Esophagus squamous epithelium (tissue), 5 donors: ENCODE measurements at places on chromosomes 11 and 22.

- no peak for DNase-seq
Observed at GRCh38 chr11:64088162-64089026, 52.7 kb downstream of the FLRT1 start.

GRCh38 chr11:112885744-112886433, 75.3 kb upstream of the NCAM1 start:
- DNase-seq = no peak

DNA sequence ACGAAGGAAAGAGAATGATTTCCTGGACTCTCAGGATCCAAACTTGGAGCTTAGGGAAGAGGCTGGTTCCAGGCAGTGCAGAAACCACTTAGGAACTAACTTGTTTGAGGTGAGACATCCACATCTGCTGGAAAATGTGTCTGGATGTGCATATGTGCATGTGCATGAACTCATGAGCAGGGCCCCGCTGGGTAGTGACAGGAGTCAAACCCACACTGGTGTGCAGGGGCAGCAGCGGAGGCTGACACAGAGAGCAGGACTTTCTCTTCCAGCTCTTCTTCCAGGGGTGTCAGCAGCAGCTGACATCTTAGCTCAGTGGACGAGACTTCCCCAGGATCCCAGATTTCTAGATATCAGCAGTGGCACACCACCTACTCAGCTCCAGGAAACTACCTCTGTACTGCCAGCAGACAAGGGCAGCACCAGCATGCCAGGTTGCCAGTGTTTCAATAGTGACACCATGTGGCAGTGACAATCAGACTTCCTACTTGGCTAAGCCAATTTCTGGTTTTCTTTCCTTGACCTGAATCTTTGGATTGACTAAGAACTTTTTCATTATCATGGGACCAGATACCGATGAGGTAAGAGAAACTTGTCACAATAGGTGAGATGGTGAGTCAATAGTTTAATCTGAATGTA, 227.5 kb upstream of the ZC3H12C start:
- DNase-seq = no peak

DNA sequence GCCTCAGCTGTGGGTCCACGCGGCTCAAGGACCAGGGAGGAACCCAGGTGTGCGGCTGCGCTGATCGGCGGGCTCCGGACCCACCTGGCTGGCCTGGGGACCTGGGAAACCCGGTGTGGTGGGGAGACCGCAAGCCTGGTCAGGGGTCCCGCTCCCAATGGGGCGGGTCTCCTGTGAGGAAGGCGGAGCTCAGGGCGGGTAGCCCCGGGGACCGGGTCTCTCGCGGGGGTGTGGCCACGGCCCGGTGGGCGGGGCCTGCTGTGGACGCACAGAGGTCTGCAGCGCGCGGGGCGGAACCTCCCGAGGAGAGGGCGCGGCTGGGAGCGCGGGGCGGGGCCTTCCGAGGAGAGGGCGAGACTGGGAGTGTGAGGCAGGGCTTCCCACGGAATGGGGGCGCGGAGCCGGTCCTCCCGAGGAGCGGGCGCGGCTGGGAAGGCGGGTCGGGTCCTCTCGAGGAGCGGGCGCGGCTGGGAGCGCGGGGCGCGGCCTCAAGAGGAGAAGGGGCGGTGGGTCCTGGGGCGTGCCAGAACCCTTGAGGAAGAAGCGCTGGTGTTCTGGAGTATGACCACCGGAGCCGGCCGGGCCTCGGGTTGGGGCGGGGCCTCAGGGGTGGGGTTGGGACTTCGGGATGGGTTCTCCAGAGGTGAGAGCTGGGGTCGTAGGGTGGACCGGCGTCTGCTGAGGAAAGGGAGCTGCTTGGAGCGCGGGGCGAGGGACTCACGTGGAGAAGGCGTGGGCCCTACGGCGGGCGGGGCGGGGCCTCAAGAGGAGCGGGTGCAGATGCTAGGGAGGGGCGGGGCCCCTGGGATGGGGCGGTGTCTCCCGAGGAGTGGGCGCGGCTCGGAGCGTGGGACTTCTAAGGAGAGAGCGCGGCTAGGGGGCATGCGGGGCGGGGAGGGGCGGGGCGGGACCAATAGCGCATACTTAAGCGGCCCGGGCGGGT, 20.8 kb downstream of the DGCR6L start:
- peak; percentile 21 for DNase-seq

DNA sequence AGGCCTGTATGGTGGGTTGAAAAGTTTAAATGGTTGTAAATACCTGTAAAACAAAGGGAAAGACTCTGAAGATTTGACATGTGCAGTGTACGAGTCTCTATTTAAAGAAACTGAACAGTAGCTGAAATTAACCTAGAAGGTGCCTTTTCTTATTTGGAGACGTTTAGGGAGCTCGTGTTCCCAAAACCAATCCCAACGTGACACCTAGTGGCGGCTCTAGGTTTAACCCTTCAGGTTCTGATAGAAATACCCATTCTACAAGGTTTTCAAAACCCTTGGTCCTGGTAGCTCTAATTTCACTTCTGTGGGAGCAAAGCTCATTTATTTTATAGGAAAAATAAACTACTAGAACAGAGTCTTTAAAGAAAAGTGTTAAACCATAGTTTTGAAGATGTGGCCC, 258.3 kb downstream of the LRRC4C start:
- DNase-seq = no peak

DNA sequence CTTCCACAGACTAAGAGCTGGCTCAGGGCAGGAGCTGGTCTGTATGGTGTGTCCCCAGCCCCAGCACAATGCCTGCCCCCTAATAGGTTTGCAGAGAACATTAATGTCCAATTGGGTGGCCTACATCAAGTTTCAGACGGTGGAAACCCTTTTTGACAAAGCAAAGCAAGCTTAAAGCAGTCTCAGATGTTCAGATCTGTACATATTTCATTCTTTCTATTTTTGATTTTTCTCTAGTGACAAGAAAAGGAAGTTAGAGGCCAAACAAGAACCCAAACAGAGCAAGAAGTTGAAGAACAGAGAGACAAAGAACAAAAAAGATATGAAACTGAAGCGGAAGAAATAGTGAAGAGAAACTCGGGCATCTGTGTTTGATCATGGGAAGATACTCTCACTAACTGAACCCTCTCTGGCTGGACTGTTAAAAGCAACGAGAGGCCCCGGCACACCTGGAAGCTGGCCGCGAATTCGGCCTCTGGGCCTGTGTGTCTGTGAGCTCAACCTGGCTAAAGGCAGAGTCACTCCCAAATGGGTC, 40.5 kb downstream of the NAT10 start:
- DNase-seq = no peak

DNA sequence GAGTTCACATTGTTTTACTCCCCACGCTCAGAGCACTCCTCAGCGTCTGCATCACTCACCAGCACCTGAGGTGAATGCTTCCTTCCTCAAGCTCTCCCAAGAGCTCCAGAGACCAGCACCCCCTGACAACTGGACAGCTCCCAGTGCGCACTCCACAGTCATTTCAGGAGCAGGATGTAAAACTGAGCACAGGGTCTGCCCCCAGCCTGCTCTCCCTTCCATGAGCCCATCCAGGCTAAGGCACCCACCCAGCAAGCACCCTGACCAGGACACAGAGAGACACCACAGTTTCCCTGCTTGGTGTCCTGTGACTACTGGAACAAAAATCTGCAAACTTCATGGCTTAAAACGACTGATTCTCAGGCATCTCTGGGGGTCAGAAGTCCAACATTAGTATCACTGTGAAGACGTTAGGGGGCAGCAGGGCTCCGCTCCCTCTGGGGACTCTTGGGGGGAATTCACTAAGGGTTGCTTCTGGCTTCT, 3.3 kb downstream of the SCGB1D2 start:
- DNase-seq = no peak

GRCh38 chr11:74493791-74494630, 487 bp upstream of the LIPT2 start:
- DNase-seq = no peak

DNA sequence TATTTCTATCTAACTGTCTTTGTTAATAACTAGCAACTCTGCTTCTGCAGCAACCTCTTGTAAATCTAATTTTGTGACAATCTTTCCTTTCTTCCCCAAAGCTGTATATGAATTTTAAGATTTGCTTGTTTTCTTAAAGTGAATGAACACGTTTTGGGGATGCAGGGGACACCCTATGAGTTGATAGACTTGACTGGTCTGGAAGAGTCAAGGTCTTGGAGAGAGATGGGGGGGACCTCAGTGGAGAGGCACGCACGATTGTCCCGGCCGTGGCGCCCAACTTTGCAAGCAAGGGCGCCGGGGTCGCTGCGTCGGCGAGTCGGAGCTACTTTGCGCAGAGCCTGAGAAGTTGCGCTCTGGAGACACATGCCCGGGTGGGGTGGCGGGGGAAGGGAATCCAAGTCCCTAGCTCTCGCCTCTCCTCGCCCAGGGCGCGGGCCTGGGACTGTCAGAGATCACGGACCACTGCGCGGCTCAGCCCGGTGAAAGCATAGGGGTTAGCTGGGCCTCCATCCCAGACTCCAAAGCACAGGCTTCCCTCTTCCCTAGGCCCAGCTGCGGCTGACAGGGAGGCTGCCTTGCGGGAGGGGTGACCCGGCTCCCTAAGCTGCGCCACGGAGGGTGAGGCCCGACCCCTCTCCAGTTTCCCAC, 854 bp downstream of the ABCC8 start:
- no peak for DNase-seq

GRCh38 chr22:30182350-30182745, 64.2 kb downstream of the LIF start:
- no peak for DNase-seq

GRCh38 chr11:116687458-116688201, 85.2 kb downstream of the BUD13 start:
- no peak for DNase-seq

DNA sequence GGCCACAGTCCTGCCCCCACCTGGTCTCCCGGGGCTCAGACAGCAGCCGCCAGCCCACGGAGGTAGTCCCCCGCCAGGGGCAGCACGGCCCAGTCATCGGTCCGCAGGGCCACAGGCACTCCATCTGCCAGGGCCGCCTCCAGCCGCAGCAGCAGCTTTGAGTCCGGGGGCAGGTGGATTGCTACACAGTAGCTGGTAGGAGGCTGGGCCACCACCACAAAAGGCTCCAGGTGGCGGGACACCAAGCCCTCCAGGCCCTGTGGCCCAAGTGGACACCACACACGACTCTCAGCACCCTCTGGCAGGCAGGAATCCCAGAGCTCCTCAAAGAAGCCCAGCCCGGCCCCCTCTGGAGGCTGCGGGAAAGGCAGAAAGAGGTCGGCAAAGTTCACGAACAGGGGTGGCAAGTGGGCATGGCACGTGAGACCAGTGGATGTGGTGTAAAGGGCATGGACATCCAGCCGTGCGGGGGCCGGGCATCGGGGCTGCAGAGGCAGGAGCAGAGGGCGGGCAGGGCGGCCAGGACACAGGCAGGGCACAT, 2.9 kb downstream of the AP5B1 start:
- DNase-seq = no peak

- DNase-seq = no peak
Observed at GRCh38 chr22:49099496-49100124, 728.1 kb downstream of the BRD1 start.
